Stimulated activated naive CD4-positive, alpha-beta T cell treated with Interleukin-2 at 50 U/mL for 16 hours (primary cell): ENCODE measurements at places on chromosomes 13 and 19.

DNA sequence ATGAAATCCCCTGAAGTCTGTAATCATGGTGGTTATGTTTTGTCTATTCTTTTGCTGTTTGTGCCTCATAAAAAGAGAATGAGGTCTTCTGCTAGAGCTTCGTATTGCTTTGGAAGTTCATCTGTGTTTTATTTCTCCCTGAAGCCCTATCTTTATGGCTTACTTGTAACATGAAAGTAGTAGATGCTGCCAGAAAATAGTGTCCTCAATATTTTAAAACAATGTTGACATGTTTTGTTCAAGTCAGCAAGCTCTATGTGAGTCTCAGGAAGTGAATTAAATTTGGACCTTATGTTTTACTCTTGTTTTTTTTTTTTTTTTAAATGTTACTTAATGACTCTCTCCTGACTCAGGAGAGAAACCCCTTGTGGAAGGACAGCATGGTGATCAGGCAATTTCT lies 130.5 kb downstream of the B3GLCT start:
- no peak for DNase-seq

- no peak for DNase-seq
Measured at GRCh38 chr13:105202354-105202753, 1333.1 kb downstream of the EFNB2 start.

GRCh38 chr19:28142258-28142657 lies 1070.7 kb downstream of the UQCRFS1 start:
- DNase-seq, result no peak

DNA sequence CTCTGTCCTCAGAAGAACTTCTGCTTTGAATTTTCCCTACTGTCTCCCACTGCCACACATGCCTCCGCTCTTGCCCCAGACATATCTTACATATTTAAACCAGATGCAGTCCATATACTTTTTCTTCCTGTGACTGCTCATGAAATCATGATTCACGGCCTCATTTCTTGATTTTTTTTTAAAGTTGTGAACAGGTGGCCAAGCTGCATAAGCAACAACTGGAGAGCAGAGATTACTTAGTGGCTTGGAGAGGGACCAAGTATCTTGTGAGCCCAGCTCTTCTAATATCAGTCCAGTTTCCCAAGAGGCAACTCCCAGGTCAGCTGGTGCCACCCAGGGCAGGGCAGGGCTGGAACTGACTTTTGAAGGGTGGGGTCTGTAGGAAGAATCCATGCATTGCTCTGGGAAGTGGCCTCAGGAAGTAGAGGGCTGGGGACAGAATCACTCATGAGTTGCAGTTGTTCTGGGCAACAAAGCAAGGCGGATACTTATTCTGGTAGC lies 152.4 kb downstream of the LMO7 start:
- DNase-seq, result no peak

DNA sequence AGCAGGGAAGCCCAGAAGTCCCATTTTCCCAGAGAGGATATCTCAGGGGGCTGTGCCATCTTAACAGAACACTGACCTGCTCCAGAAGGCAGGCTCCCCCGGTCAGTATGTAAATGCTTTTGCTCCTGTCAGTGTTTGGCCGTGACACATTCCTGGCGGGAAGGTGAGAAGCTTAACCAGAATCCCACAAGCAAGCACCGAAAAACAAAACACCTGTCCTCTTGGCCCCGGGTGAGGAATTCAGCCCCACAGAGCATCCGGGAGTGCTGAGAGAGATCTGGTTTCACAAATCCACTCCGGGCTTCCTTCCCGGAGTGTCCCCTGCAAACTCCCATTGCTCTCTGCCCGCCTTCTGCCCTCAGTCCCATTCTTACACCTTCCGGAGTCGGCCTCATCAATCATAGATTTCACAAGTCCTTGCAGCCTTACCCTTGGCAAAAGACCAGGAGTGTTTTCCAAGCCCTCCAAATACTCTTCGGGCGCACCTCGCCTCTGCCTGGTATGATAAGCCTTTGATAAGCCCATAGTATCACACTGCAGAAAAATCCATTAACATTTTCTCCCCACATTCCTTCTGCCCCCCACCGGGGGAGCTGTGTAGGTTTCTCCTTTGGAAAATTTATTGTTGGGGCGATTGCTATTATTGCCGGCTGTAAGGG lies 12.2 kb downstream of the TPM4 start:
- no peak for DNase-seq

GRCh38 chr13:100100115-100100879 lies 11.4 kb downstream of the PCCA start:
- no peak for DNase-seq

GRCh38 chr13:63542770-63543169 lies 2127.1 kb upstream of the PCDH20 start:
- DNase-seq, result no peak

- DNase-seq, result no peak
Measured at GRCh38 chr13:111844222-111844671, 222.7 kb upstream of the SOX1 start.

DNA sequence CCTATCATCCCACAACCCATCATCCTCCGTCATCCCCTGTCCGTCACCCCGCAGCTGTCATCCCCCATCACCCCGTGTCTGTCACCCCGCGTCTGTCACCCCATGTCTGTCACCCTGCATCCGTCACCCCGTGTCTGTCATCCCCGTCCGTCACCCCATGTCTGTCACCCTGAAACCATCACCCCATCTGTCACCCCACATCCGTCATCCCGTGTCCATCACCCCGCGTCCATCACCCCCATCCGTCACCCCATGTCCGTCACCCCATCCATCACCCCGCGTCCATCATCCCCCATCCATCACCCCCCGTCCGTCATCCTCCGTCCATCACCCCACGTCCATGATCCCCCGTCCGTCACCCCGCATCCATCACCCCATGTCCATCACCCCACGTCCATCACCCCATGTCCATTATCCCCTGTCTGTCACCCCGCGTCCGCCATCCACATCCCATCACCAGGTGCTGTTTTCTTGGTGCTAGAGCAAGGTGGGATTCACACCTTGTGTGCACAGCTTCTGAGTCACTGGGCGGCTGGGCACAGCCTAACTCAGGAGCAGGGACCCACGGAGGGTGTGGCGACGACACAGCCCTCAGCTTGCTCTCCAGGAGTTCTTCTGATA lies 24.2 kb downstream of the RASA3 start:
- DNase-seq, result no peak

DNA sequence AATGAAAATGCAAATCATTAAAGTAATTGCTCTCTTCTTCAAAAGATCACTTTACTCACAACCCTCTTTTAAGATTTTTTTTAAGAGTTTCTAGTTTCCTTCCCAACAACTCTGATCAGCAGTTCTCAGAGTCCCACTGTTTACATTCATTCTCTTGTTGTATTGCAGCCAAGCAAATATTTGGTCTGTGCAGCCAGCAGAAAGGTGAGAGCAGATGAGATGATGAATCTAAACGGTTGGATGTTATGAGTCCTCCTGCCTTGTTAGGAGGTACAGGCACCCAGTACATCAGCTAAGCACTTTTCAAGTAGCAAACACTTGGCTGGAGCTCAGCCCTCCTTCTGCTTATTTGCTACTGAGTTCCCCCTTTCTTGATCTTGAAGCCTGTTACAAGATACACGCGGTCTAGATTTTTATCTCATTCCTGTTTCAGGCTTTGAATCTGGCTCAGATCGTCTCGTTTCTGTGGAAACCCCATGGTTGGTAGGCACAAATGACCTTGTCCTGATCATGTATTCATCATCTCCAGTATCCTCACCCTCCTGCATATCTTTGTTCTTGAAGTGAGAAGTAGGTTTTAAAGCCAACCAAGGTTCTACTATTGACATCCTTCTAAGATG lies 300.7 kb downstream of the DCT start:
- DNase-seq, result no peak

DNA sequence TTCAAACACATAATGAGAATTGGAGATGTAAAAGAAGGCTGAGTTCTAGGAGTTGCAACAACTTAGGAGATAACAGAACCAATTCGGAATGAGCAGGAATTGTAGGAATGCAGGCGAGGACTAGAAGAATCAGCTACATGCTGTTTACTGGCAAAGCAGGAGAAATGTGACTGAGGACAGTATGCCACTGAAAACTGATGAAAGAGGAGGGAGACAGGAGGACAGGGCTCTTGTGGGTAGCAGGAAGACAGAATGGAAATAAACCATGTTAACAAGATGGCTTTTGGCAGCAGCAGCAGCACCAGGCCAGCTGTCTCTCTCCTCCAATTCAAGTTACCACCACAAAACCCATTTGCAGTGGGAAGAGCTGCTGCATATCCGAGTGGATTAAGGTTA lies 91.0 kb upstream of the SLC15A1 start:
- DNase-seq, result no peak

- DNase-seq, result no peak
Measured at GRCh38 chr19:14150770-14151661, 14.6 kb upstream of the ASF1B start.

DNA sequence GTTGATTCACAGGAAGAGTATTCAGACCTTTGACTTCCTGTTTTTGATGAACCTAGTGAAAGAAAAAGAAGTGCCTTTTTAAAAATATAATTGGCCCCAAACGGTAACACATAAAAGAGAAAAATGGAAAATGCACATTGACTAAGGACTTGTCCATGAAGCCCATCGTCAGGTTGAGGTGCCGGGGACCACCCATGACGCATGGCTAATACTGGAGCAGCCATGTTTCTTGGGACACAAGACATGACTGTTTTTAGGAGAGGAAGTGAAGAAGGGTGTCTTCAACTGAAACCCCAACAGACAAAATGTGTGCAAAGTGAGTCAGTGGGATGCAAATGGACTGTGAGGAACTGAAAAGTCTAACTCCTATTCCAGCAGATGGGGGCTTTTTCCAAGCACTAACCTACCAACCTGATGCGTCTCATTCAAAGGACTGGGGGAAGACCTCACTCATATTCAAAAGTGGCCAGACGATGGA lies 459.4 kb downstream of the FOXO1 start:
- DNase-seq, result no peak

- peak; percentile 16 for DNase-seq
Measured at GRCh38 chr19:49911381-49912145, 14.9 kb upstream of the IL4I1 start.

GRCh38 chr13:111512707-111513106 lies 192.3 kb downstream of the TEX29 start:
- no peak for DNase-seq

- no peak for DNase-seq
Measured at GRCh38 chr19:9782338-9782737, 13.8 kb upstream of the ZNF846 start.

DNA sequence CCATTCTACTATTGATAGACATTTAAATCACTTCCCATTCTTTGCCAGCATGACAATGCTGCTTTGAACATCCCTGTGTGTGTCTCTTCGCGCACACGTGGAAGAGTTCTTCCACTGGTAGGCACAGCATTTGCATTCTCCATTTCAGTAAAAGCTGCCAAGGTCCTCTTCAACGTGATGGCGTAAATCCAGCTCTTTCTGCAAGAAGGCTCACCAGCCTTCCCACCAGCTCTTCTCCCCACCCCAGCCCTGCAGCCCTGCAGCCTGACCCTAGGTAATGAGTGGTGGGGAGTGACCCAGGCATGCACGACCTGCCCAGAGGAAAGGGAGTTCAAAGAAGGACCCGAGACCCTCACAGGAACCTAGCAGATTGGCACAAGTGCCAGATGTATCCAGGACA lies 31.7 kb upstream of the FFAR2 start:
- DNase-seq, result no peak
